Sigmoid colon (tissue), 7 donors: ENCODE measurements at places on chromosomes 1 and 21. TPM values are rescaled to one million over a fixed set of nuclear protein-coding genes. Genes with fewer than 3 reads are reported as not detected.

GRCh38 chr1:59075021-59075420, 221.9 kb upstream of the FGGY start:
- DNase-seq: no peak
- no peak overlapping the region for H3K4me3 ChIP-seq
- H3K27me3 ChIP-seq: no peaks in the 10 kb centered on the region
- no peaks in the 10 kb centered on the region for H3K36me3 ChIP-seq
- no peak overlapping the region for H3K27ac ChIP-seq

GRCh38 chr1:221454096-221454495, 287.8 kb downstream of the DUSP10 start:
- H3K4me1 ChIP-seq: peaks cover 18% of the 10 kb centered on the region
- H3K4me3 ChIP-seq: no peak overlapping the region
- H3K27ac ChIP-seq: no peak overlapping the region
- no peaks in the 10 kb centered on the region for H3K36me3 ChIP-seq
- no peaks in the 10 kb centered on the region for H3K27me3 ChIP-seq

DNA sequence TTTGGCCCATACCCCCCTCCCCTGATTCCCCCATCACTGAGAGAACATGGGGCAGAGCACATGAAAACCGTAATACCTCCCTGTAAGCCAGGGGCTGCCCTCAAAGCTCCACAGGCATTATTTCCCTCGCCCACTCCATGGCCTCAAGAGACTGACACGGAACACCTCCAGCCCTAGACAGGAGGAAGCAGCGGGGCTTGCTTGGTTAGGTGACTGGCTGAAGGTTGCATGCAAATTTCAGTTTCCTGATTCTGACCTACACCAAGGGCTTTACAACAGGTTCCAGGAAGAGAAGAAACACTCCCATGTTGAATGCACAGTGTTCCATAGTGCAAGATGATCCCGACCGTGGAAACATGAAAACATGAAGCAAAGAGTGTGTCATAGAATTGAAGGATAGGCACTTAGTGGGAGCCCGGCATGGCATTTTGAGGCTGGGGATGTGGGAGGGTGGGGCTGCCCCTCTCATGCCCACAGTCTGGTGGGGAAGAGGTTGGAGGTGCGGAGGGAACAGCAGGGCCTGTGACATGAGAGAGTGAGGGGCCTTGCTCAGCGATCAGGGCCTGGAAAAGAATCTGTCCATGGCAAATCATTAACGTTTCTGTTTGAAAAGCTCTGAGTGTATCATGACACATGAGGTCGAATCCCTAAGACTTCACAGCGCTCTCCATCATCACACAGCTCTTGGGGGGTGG, 33.5 kb downstream of the GPR137B start:
- H3K27ac ChIP-seq: no peak overlapping the region
- no peak for DNase-seq
- no peaks in the 10 kb centered on the region for H3K27me3 ChIP-seq
- H3K4me1 ChIP-seq: no peaks in the 10 kb centered on the region
- no peaks in the 10 kb centered on the region for H3K36me3 ChIP-seq

CD2 gene
- total RNA-seq: 0.41 TPM

TBX15 gene
- total RNA-seq: under 0.01 TPM
